Activated T-helper 17 cell treated with anti-CD3 and anti-CD28 coated beads, Interleukin-2, amount 50 U/mL, for 72 hours (primary cell): ENCODE measurements at places on chromosomes 12 and 14.

DNA sequence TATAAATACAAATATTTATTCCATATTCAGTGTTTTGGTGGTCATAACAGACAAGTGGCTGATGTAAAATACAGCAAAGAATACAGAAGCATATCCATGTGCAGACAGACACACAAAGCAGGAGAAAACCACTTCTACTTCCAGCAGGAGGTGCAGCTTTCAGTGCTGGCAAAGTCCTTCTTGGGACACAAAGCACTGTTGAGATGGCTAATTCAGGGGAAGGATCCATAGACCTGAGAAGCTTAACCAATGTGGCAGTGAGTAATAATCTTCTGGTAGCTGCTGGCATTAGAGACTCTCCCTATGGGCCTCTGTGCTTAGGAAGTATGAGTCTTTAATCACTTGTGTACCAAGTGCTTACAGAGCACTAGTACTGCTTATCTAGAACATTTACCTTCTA lies 26.8 kb downstream of the AMN1 start:
- no peak for ATAC-seq

DNA sequence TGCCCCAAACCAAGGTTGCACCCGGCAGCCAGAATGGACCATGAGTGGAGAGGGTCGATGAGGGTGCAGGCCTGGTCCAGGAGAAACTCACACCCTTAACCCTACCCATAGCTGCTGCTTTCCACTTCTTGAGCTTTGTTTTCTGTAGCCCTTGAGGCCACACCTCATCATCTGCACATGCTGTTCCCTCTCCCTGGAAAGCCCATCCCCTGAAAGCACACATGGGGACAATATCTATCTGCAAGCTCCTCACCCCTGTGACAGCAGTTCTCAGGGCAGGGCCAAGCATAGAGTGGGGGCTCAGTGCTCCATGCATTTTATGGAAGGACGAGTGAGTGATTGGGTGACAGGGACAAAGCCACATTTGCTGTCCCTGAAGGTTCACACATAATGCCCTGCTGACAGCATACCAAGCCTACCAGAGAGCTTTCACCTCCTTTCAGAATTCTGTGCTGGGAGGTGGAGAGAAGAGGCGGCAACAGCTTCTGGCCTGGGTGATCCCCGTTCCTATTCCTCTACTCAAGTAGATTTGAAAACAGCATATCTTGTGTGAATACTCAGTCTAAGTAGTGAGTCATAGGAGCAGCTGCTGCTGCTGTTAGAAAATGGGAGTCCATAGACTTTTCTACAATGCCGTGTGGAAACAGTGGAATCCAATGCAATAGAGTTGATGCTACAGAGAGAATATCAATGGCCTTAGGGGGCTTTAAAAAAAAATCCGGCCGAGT lies 44.6 kb downstream of the SRGAP1 start:
- no peak for ATAC-seq

- ATAC-seq = no peak
These were observed 4.3 kb upstream of the TRAF3 start for GRCh38 chr14:102772781-102773570.

DNA sequence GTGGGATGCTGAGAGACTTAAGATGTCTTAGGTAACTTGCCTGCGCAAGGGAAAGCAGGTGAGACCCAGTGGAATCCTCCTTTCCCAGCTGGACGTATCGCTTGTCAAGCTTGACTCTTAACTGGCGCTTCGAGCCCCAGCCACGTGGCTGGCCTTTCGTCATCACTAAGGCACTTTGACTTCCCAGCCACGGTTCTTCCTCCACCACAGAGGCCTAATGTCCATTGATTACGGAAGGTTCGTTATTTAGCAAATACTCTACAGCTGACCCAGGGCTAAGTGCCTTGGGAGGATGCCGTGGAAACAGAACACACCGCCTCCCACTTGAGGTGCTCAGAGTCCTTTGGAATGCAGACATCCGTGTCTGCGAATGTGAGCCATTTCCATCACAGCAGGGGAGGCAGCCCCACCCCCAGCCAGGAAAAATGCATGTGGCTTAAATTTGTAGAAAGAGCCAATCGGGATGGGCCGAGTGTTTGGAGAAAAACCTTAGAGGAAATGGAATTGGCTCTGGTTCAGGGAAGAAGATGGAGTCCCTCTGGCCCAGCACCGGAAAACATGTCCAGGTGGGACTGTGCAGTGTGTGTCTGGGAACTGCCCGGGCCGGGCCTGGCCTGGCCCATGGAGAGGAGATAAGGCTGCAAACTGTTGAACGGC lies 115.7 kb downstream of the PLXNC1 start:
- no peak for ATAC-seq

GRCh38 chr12:54535474-54535873 lies 13.9 kb upstream of the PDE1B start:
- peak; percentile 78 for ATAC-seq

DNA sequence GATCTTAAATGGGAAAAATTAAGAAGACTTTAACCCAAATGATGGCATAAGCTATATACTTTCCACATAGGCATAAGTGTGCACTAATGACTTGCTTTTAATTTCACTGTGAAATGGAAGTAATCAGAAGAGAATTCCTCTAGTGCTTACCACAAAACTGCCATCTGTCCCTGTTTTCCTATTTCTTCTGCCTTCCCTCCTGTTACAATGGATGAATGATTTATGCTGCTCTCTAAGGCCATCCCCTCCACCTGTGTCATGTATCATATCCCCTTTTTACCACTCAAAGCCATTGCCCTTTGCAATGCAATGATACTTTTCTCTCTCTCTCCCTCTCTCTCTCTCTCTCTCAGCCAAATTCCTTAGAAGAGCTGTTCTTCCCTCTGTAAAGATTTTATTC lies 109.1 kb downstream of the C12orf50 start:
- ATAC-seq = no peak

DNA sequence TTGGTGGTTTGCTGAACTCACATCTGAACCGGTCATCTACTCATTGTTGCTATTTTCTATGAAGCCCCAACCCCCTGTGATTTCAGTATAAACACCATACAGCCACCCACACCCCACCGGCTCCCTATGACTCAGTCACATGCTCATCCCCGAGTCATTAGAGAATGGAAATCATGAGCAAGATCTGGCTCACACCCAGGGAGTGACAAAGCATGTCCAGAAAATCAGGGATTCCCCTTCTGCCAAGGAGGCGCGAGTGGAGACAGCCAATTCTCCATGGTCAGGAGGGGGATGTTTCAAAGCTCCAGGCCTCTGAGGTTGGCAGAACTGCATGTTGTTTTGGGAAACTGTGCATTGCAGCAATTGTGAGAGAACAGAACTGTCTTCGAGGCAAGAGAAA lies 657.5 kb upstream of the TBX3 start:
- no peak for ATAC-seq

GRCh38 chr12:115396567-115396966 lies 712.6 kb upstream of the TBX3 start:
- ATAC-seq = no peak

DNA sequence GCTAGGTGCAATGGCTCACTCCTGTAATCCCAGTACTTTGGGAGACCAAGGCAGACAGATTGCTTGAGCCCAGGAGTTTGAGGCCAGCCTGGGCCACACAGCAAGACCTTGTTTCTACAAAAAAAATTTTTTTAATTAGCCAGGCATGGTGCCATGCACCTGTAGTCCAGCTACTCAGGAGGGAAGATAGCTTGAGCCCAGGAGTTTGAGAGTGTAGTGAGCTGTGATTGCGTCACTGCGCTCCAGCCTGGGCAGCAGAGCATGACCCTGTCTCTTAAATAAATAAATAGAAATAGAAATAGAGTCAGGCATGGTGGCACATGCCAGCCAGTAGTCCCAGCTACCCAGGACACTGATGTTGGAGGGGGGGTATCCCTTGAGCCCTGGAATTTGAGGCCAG lies 36.7 kb upstream of the CLIP1 start:
- ATAC-seq = no peak

GRCh38 chr12:70535896-70536374 lies 101.3 kb downstream of the PTPRB start:
- no peak for ATAC-seq

- no peak for ATAC-seq
These were observed 4.1 kb downstream of the CMAS start for GRCh38 chr12:22050078-22050477.

DNA sequence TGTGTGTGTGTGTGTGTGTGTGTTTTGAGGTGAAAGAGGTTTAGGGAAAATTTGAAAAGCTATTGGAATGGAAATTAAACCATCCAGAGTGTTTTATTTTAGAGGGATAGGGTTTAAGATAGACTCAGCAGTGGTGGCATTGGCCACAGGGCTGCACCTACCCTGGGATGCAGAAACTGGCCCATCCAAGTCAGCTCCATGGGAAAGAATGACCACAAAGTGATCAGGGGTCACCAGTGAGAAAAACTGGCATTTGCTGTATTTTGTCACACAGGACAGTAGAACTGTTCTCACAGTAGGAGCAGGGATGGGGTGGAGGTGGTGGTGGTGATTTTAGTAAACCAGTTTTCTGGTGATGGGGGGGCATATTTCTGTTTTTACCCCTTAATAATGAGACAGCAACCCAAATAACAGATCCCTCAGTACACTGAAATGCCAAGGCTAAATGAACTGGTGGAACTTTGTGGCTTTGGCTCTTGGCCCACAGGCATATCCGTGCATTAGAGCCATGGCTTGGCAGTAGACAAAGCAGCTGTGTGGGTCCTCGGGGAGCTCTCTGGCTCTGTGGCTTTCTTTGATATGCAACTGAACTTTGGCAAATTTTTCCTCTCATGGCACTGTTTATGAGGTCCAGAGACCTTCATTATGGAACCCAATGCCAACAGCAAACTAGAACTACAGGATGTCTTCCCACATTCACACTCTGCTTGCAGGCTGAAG lies 348.3 kb downstream of the ZFP36L1 start:
- ATAC-seq = no peak

DNA sequence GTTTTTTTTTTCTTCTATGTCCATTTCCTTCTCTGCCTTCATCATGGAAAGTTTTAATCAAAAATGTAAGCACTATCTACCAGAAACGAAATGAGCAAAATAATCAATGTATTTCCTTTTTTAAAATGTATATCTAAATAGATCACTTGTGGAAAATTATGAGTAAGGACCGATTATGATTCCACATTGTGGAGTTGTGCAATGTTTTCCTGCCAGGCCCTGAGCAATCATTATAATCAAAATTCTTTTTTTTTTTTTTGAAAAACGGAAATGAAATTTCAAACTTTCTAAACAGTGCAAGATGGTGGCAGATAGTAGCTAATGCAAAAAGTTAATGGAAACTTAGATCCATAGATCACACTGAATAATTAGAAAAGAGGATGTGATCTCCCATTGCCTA lies 1074.6 kb upstream of the TMEM132C start:
- no peak for ATAC-seq
